ENCODE measurements at places on chromosomes 13 and 19.

DNA sequence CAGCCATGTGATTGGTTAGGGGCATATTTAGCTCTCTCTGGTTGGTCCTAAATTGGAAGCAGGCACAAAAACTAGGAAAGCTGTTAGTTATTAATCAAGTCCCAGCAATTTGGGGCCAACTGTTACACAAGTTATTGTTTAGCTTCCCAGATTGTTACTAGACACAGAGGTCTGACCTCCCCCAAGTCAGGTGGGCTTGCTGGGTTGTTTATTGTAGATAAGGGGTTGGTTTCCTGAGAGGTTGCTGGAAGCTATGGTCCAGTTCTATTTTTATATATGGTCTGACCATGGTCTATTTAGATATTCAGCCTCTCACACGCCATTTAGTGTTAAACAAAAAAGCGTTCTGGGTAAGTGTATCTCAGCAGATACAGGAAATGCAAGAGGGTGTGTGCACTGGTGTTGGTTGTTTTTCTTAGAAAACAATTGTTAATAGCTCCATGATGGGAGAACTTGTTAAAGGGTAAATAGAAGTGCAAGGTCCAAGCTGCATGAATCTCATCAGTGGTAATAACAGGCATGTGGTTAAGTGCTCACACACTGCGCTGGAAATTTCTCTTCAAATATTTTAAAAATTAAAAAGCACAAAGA is 150.0 kb downstream of the RAP2A start:
- no peak for DNase-seq

- no peak for DNase-seq
These were observed 278.4 kb upstream of the DACH1 start for GRCh38 chr13:72145383-72145782.

DNA sequence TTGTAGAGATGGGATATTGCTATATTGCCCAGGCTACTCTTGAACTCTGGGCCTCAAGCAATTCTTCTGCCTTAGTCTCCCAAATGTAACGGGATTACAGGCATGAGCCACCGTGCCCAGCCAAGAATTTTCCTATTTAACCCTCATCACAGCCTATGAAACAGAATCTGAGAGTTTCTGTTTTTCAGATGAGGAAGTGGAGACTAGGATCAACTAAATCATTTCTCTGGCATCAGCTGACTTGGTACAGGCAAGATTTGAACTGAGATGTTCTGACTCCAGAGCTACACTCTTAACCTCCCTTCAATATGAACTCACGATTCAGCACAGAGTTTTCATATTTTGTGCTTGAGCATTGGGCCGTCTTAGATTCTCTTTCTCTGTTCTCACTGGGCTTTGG is 8.1 kb downstream of the ZNF460 start:
- no peak for DNase-seq

- DNase-seq, result no peak
These were observed 38.6 kb upstream of the TEX29 start for GRCh38 chr13:111281751-111282311.

GRCh38 chr13:59182241-59182640 is 981.5 kb downstream of the DIAPH3 start:
- DNase-seq, result no peak

DNA sequence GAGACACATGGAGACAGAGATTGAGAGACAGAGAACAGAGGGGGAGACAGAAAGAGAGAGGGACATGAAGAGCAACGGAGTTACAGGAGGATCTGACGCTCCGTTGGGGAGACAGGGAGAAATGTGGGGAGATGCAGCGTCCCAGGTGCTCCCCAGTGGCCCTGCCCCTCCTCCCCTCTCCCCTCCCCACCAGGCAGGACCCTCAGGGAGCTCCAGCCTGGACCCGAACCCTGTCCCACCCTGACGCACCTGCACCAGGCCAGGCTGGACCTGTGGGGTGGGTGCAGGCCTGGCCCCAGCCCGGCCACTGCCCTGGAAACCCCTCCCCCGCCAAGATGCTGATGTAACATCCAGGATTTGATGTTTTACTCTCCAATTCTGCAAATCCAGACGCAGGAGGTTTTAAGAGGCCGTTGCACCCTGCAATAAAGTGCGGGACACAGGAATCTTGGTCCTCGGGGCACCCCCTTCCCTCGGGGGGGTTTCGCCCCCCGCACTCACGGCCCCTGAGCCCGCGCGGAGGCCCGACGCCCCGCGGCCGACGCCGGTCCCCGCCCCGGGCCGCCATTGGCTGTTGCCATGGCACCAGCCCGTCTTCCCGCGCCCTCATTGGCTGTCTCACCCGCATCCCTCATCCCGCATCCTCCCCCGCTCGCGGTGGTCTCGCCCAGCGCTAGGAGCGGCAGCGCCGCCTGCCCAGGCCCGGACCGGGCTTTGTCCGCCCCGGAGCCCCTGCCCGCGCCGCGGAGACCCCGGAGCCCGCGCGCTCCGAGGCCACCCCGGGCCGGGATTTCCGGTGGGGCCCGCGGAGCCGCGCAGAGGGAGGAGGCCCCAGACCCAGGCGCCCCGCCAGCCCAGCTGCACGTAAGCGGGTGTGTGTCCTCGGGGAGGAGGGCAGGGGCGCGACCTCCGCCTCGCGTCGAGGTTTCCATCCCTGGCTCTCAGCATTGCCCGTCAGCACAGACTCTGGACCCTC is at the start of gene APC2:
TSS of gene APC2 (plus strand) at position 655 of the 976 bp plus-strand sequence. CDS start 2,881 bp downstream, outside the sequence.
- DNase-seq, result no peak

DNA sequence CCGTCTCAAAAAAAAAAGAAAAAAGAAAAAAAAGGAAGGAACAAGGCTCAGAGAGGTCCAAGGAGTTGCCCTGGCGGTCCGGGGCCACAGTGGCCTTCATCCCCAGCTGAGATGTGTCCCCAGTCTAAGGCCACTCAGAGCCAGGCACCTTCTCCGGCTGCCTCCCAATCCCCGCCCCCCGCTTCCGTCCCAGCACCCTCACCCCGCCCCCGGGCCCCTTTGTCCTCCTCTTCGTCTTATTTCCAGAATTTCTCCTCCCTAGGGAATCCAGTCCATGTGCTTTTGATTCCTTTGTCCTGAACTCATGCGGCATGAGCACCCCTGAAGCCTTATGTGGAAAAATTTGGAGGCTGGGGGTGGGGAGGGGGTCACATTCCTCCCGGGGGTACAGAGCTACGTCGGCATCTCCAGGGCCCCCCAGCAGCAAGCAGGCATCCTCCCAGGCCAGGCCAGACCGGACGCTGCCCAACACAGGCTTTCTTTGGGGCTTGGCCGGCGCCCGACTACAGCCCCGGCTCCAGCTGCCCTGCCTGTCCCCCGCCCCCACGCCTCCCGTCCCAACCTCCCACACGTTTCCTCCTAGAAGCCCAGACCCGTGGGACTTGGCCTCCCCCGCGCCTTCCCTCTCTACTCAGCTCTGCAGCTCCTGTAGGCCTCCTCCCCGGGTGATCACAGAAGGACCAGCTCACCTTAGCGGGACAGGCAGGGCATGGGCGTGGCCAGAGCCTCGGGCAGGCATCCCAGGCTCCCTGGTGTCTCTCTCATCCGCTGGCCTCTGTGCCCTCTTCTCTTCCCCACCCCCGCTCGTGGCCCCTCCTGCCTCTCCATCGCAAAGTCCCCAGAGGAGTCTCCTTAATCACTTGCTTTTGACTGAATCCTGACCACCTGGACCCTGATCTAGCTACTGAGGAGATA is 17.8 kb upstream of the ADGRE5 start:
- DNase-seq, result peak; percentile 30

GRCh38 chr13:26971990-26972887 is 199.4 kb downstream of the USP12 start:
- DNase-seq, result peak; percentile 11

DNA sequence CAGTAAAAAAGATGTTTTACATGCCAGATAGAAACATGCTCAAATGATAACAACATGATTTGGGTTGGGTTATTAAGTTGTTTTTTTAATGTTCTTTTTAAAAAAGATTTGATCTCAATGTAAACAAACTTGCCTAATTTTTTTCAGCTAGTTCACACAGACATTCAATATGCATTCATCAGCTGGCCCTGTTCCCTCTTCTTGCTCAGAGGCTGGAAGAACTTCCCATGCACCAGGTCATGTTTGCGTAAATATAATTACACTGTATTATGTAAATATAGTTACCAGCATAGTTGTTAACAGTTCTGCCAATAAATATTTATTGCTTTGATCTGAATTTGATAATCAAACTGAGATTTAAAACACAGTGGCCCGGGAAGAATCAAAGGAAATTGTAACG is 70.6 kb downstream of the ATP11A start:
- DNase-seq, result no peak

GRCh38 chr19:49591731-49592485 is 926 bp downstream of the PRR12 start:
- DNase-seq, result peak; percentile 50

- DNase-seq, result no peak
These were observed 27.2 kb downstream of the WDR62 start for GRCh38 chr19:36081894-36082293.

DNA sequence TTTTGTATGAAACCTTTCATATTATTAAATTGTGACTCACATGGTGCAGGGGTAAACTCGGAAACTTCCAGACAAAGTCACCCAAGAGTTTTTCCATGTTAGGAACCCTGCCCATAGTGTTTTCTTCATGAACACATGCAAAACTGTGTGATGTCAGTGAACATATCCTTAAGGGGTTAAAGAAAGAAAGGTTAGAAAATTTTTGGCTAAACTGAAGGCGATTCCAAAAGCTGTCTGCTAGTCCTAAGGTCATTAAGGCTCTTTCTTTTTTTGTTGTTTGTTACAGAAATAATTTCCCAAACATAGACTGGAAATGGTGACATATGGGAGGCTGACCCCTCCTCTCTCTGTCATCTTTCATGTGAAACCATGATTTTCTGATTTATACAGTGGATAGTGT is 271.9 kb downstream of the DNAJC15 start:
- no peak for DNase-seq

GRCh38 chr13:94114166-94114565 is 365.3 kb downstream of the DCT start:
- no peak for DNase-seq

GRCh38 chr13:90951663-90952062 is 395.8 kb upstream of the MIR17HG start:
- no peak for DNase-seq

GRCh38 chr13:50699874-50700663 is 143.4 kb downstream of the DLEU7 start:
- no peak for DNase-seq

DNA sequence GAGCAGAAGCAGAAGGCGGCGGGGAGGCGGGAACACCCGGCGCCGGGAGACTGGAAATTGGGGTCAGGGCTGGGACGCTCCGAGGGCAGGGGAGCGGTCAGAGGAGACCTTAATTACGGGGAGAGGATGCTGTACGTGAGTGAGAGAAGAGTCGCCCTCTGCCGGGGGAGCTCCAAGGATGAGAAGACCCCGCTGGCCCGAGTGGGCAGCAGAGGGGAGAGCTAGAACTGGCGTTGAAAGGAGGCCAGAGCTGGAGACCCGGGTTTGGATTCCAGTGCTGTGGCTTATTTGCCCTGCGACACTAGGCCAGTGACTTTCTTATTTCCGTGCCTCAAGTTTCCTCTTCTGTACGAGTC is 536 bp downstream of the FAM32A start:
- peak; percentile 45 for DNase-seq

DNA sequence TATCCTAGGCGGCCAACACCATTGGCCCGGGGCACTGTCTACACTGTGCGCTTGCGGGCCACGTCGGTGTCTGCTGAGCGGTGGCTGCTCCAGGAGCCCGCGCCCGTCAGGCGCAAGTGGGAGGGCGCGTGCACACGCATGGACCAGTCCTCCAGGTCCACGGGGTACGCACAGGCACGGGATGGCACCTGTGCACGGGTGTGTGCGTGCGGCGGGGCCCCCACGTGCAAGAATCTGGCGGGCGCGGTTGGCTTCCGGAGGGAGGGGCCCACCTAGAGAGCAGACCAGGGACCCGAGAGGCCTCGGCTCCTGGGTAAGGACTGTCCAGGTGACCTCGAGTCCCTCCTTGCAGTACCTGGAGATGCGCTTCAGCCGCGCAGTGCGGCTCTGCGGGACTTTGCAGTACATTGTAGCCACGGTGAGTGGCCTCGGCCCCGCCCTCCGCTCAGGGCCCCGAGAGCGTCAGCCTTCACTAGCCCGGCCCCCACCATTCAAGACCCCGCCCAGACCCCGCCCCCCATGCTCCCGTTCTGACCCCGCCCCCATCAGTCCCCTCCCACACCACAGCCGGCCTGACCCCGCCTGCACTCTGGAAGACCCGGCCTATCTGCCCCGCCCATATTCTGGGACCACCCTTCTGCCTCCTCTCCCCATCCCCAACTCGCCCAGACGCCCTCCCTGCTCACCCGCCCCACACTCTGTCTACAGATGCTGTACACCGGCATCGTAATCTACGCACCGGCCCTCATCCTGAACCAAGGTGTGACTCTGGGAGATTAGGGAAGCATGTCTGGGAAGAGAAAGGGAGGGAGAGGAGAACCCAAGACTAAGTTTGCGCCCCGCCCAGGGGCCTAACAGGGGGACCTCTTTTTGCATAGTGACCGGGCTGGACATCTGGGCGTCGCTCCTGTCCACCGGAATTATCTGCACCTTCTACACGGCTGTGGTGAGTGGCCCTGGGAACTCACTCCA is 2.3 kb downstream of the SLC5A5 start:
- peak; percentile 71 for DNase-seq

DNA sequence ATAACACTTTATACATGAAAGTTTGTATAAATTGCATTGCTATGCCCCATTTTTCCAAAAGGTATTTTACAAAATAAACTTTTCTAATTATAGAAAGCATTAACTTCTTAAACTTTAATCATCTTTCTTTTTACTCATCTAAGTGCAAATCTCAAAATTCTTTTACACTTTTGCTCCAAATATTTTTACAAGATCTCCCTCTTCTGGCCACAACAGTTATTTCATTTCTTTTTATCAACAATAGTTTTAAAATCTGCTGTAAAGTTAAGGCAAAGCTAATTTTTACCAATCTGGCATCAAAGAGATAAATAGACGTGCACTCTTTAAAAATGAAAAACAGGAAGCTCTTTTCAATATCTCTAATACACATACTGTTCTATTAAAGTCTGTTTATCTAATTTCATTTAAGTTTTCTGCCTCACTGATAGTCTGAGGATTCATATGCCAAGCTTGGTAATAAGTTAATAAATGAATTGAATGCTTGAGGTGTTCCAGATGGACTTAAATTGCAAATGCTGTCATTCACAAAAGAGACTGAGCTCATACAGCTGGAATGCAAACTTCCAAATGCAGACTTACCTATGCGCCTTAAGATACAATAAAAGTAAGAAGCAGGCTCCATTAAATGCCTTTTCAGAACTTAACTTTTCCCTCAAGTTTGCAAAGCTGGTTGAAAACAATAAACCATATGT is 583.0 kb upstream of the ATXN8OS start:
- no peak for DNase-seq

GRCh38 chr13:107865643-107866031 is 349.7 kb downstream of the LIG4 start:
- no peak for DNase-seq

GRCh38 chr19:17346109-17346671 is 8.8 kb downstream of the GTPBP3 start:
- DNase-seq, result peak; percentile 66

DNA sequence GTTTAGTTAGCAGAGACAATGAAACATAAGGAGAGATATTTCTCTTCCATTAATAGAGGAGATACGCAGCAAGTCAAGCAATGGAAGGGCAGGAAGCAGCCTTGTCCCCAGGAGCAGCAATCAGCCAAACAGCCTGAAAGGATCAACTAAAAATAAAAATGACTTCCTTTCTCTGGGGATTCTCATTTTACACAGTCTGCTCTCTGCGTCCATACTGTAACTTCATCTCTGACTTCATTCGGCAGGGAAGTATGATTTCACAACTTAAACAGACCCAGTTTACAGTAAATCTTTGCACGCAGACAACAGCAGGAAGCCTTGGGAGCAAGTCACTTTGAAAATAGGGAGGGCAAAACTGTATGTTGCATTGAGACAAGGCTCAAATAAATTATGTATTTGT is 826.7 kb downstream of the DIAPH3 start:
- no peak for DNase-seq

- DNase-seq, result peak; percentile 22
These were observed 18.7 kb downstream of the MLLT1 start for GRCh38 chr19:6260912-6261650.

All from CD4-positive, alpha-beta memory T cell (primary cell).